H9 (cell line): ENCODE measurements at places on chromosomes 1 and 21.

DNA sequence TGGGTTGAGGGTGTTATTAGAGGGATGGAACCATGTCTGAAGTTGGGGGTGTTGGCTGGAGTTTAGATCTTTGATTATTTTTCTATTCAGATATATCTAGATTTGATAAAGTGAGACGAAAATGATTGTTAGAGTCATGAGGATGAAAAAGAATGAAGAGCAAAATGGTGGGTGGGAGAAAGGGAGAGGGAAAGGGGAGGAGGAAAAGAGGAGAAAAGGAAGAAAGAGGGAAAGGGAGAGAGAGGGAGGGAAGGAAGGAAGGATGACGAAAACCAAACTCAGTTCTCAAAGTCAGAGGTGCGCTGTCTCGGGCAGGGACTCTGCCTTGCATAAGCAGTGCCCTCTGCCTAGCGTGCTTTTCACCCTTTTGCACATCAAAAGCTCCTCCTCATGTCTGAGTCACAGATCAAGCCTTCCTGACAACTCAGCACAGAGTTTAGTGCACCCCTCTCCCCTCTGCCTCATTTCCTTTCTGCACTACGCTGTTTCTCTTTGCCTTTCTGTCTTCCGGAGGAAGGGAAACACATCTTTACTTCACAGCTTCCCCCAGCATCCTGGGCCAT, 225.8 kb upstream of the PROX1 start:
- DNase-seq = peak; percentile 52

- no peak for DNase-seq
Observed at GRCh38 chr1:228358764-228359612, 47.6 kb downstream of the TRIM11 start.

DNA sequence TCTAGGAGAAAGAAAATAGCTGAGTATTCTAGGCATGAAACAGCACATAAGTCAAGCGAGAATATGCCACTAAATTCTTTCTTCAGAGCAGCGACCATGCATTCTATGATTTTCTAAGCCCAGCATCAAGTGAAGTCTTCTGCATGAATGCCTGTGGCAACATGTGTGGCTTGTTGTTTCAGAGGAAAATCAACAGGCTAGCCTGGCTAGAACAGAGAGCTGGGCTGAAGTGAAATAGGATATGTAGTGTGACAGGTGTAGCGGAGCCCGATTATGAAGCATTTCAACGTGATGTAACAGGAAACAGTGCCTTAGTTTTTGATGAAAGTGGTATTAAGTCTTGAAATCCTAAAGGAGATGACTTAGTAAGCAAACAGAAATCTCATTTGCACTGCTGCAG, 7.0 kb downstream of the CSDE1 start:
- no peak for DNase-seq

DNA sequence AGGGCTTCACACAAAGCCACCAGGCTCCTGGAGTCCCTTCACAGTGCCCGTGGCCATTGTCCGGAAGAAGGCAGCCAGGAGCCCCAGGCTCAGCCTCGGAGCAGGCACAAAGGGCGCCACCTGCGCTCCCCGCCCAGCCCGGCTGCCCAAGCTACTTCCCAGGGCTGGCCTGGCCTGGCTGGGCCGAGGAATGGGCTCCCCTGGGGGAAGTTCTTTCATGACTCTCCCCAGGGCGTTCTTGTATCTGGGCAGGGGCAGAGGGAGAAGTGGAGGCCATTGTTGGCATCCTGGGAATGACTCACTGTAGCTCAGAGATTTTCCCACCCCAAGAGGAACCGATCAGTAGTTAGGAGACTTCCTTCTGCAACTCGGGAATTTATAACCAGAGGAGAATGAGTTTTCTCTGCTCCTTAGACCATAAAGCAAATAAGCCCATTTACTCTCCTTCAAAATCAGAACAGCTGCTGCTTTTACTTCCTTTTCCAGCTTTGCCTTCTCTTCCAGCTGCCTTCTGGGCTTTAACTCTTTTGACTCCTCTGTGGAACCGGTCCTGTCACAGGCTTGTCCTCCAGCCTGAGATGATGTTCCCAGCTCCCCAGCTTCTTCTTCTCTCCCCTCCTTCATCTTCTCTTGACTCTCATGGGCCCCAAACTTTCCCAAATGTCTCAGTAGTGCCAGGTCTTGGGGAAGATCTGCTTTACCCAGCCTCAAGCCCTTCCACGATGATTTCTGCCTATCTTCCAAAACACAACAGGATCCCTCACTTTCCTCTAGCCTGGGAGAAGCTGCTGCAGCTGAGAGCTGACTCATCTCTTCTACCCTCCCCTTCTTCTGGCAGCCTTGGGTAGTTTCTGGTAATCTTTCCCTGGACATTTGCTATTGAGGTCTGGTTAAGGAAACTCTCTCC, 118.7 kb upstream of the CD34 start:
- DNase-seq = no peak

GRCh38 chr1:2326524-2326923, 64.8 kb downstream of the MORN1 start:
- DNase-seq = no peak

DNA sequence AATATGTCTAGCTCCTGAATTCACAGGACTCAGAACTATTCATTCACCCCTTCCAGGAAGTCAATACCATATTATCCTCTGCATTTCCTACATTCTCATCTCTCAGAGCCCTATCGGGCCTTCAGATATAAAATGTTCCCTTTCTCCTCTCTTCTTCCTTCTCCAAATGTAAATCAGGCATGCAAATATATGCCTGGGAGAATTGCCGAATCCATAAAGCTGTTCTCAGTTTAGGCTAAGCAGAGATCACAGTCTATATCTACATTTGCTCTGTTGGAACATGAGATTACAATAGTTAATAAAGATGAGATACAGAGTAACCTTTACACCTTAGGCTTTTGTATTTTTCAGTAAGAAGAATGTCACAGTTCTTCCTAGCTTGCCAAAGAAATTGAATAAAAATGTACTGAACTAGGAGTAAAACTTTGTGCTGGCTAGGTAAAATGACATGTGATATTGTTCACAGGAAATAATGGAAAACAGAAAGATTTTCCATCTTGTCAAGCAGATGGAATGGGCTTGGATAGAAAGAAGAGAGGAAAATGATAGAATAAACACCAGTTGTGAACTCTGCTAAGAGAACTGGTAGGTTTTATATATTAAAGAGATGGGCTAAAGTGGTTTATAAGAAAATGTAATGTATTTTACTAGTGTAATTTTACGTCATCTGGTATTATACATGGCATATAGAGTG, 161.5 kb downstream of the NRIP1 start:
- no peak for DNase-seq
